ENCODE measurements at places on chromosomes 2 and 18.

GRCh38 chr2:192828947-192829346 lies 634.2 kb upstream of the TMEFF2 start:
- DNase-seq = no peak

DNA sequence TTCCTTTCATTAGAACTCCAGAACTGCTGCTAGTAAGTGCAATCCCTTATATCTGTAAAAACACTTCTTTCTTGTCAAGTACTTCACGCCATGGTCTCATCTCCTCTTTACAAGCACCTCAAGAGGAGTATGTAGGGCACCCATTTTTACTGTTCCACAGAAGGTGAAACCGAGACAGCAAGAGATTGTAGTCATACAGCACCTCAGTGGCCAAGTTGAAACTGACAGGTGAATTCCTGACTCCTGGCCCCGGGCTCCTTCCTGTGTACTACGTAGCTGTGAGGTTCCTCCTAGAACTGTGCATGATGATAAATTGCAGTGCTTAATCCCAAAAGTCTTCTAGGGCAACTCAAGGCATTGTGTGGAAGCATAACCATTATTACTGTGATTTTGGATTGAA lies 131.5 kb upstream of the MEIS1 start:
- DNase-seq = no peak

GRCh38 chr18:12074736-12075135 lies 18.9 kb upstream of the ANKRD62 start:
- no peak for DNase-seq

DNA sequence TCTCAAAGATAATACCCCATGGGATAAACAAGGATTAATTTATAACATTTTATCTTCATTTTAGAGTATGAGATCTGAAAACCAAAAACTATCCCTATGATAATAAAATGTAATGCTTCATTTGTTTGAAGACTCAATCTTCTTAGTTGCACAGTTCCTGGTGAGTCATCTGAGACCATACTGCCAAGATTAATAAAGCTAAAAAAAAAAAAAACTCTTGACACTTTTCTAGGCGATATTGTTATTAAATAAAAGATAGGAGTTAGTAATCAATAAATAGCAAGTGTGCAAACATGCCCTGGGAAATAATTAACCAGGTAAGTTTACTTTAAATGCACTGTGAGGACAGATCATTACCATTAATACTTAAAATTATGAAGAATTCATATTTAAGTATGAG lies 83.9 kb downstream of the RPE start:
- no peak for DNase-seq

DNA sequence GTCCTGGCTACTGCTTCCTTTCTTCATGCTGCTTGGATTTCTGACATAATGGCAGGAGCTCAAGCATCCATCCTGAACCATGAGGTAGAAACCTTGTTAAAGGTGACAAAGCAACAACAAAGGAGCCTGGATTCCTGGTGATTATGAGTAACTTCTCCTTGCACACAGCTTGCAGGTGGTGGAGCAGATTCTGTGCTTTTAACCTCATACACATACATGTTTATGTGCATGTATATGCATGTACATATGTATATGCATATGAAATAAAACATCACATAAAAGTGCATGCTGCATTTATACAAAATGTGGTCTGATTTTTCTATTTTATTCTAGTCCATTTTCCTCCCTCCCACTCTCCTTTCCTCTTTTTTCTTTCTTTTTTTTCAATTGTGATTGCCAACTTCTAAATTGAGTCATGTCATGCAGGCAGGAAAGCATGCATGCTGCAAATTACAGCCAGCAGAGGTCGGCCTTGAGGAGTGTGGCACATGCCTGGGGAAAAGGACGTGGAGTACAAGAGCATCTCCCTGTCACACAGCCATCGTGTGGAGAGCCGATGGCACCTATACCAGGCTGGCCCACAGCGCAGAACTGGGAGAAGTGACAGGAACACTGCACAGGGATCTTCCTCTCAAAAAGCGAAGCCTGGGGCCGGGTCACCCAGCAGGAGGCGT lies 17.9 kb downstream of the LCT start:
- DNase-seq = no peak

- DNase-seq = no peak
These were observed 43.4 kb downstream of the STK39 start for GRCh38 chr2:168203762-168204693.

DNA sequence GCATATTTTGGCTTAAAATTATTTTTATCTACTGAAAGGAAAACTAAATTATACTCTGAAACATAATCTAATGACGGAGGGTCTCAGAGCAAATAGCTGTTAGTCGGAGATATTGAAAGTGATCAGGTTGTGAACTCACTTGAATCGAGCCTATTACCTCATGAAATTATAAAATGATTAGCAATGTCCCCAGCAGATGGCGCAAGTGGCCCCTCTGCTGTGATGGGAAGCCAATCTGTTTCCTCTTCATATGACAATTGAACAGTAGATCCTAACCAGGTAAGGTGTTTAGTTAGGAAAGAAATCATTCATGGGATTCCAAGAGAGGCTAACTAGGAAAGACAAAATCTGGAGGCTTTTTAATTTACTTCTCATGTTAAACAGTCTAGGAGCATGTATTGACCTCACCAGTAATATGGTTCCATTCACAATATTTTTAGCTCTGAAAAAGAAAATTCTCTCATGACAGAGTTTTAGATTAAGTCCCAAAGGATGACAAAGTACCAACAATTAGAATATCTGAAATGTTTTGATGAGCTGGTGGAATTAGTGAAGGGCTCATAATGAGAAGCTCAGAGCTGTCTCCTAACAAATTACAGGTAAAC lies 29.9 kb upstream of the MPPE1 start:
- no peak for DNase-seq

GRCh38 chr2:64461271-64462058 lies 7.5 kb downstream of the LGALSL start:
- DNase-seq = no peak

DNA sequence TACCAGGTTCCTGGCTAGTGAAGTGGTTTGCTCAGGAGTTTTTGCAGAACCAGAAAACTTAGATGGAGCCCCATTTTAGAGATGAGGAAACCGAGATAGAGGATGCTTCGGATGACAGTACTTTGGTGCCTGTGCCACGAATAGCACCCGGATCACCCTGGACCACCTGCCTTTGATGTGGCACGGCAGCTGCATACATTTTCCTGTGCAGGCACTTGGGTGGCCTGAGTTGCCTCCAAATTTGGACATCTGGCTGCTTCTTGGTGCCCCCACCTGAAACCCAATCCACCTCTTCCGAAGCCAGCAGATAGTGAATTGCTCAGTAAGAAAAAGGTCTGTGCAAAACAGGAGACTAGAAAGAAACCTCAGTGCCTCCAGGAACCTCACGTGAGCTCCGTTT lies 140.6 kb upstream of the ID2 start:
- no peak for DNase-seq

GRCh38 chr2:165892526-165892925 lies 61.0 kb downstream of the TTC21B start:
- no peak for DNase-seq

DNA sequence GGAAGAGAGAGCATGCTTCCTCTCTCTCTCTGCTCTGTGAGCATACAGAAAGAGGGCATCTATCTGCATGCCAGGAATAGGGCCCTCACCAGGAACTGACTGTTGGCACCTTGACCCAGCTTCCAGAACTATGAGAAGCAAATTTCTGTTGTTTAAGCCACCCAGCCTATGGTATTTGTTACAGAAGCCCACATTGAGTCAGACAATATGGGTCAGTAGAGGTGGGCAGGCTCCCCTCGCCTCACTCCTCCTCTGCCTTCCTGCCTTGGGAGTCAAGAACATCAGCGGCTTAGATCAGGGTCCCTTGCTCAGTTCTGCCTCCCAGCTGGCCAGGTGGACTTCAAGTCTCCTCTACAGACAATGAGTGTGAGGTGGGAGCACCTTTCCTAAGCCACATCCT lies 92.3 kb downstream of the COPS8 start:
- DNase-seq = no peak

DNA sequence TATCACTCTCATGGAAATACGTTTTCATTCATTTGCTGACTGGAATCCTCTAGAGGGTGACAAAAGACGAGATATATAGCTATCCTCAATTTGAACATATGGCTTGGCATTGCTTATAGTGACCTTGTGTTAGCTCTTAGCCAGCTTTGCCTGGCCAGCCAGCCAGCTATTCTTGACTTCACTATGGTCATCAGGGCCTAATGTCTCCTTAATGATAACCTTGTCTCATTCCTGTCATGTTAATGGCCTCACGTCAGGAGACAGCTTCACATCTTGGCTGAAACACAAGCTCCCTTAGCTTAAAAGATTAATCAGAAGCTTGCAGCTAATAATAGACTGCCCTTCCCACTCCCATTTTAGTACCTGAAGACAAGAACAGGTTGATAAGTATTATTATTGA lies 1517.5 kb upstream of the PIK3C3 start:
- DNase-seq = no peak

DNA sequence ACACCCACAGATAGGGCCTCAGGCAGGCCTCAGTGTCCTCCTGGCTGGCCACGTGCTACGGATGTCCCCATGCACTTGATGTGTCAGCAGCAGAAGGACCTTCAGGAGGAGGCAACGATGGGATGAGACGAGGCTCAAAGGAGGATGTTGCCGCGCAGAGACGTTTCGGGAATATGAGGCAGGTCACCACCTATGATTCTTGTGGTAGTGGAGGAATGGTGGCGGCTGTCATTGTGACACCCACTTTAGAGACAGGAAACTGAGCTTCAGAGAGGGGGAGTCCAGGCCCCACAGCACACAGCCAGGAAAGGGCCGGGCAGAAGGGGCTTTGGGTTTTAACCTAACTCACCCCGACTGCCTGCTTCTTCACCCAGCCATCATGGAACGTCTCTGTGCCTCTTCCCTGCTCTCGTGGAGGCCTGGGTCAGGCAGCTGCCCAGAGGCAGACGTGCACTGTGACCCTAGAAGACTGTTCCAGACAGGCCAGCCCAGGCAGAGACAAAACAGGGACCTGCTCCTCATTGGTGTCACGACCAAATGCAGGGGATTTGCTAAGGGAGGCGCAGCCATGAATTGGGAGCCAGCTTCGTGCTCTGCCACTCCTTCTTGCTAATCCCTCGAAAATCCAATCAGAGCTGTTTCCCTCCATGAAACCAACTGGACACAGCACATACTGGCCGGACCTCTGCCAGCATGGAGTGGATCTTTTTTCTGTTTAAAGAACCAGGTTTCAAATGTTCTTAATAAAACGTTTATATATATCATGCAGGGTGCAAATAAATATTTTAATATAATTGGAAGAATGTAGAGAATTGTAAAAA lies 169.2 kb downstream of the ASB1 start:
- DNase-seq = no peak

- no peak for DNase-seq
These were observed 58.9 kb downstream of the SH3RF3 start for GRCh38 chr2:109187711-109188495.

- no peak for DNase-seq
These were observed at the start of gene MYO3B for GRCh38 chr2:170177950-170178781. Gene MYO3B, plus strand, starts transcription at chr2:170178147. Its CDS starts 141 bp downstream, at chr2:170178288.

GRCh38 chr18:12327510-12328178 lies 19.6 kb downstream of the TUBB6 start:
- no peak for DNase-seq

DNA sequence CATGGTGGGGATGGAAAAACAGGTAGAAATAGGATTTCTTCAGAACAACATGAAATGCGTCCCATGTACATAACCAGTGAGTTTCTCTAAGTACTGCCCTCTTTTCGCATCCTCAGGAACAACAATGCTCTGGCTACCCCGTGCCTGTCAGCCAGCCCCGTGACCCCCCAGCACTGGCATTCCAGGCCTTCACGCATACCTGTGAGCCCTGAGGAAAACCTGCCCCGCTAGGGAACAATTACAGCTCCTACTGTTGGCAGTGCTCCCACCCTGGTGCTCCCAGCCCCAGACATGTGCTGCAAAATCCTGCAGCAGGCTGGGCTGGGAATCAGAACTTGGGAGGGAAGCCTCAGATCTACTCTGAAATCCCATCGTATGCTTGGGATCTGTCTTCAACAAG lies 9.1 kb downstream of the SMAD7 start:
- DNase-seq = no peak

- DNase-seq = no peak
These were observed 746.4 kb downstream of the SLC4A3 start for GRCh38 chr2:220373878-220374277.

- no peak for DNase-seq
These were observed 1663.6 kb downstream of the SUCLG1 start for GRCh38 chr2:82795446-82795845.

- no peak for DNase-seq
These were observed 22.3 kb downstream of the IL1B start for GRCh38 chr2:112814278-112814677.

DNA sequence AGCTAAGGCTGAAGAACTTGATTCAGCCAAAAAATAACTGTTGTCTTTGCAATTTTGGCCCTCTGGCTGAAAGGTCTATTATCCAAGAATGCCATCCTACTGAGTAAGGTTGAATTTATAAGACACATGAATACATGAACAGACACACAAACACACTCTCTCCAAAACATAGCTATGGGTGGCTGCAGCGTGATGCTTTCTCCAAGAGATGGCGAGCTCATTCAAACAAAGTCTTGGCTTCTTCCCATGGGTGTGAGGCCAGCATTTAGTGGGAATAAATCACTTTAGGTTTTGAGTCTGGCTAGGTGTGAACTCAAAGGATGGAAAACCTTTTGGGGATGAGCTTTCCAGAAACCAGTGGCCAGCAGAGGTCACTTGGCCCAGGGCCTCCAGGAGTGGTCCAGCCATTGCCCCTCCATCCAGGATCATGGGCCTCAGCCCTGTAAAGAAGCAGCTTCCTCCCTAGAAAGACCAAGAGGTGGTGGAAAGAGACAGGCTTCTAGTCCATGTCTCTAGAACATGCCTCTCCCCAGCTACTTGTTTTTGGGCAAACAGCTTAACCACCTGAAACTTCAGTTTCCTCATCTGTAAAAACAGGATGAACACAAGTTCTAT lies 11.0 kb upstream of the OSR1 start:
- no peak for DNase-seq

DNA sequence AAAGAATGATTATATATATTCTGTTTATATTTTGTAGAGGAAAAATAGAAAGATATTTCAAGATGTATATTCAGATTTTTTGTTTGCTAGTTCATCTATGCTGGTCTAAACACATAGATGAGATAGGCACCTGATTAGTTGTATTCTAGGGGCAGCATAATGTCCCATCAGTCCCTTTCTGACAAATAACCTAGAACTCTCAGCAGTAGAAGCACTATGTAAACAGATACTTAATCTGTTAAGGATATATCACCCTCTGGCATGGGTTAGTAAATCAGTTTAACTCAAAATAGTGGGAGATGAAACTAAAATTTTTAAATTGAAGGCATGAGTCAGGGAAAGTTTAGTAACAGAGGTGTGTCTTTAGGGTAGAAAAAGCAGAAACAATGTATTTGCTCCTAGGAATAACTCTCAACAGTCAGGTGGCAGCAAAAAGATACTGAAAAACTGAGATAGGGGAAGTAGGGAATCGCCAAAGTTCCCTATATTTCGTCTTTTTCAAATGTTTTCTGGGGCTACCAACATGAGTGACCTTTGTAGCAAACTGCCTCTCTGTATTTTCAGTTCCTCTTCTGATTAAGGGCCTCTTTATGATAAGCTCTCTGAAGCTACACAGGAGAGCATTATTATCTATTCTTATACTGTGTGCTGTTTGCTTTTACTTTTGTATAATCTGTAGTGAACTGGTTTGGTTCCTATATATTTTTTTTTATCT lies 5.7 kb downstream of the PPP1R1C start:
- DNase-seq = no peak

Data from ascending aorta (tissue), 2 donors.